CD4-positive, CD25-positive, alpha-beta regulatory T cell (primary cell): ENCODE measurements at places on chromosomes 3 and 15. TPM values are rescaled to one million over a fixed set of nuclear protein-coding genes. Genes with fewer than 3 reads are reported as not detected.

The RTP1 gene
- not detected for polyA plus RNA-seq

GRCh38 chr3:124258057-124258500, 266.2 kb upstream of the ROPN1 start:
- H3K4me3 ChIP-seq, result no peak overlapping the region
- DNase-seq, result no peak
- H3K36me3 ChIP-seq, result no peaks in the 10 kb centered on the region

DNA sequence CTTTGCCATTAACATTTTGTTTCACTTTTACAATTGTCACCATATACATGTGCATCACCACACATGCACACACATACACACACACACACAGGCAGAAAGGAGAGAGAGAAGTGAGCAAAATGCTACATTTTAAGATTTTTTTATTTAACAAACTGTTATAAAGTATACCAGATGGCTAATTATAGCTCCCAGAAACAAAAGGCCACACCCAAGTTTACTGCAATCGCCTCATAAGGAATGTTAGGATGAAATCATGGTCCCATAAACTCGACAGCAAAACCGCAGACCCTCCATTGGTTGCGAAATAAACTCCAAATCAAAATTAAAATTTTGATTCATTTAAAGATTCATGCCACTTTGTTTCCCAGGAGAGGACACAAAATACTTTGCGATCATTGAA, 16.1 kb upstream of the C15orf61 start:
- H3K4me3 ChIP-seq, result no peak overlapping the region
- no peaks in the 10 kb centered on the region for H3K36me3 ChIP-seq
- no peaks in the 10 kb centered on the region for H3K27me3 ChIP-seq
- no peaks in the 10 kb centered on the region for H3K4me1 ChIP-seq
- no peak overlapping the region for H3K27ac ChIP-seq

- H3K36me3 ChIP-seq, result no peaks in the 10 kb centered on the region
- H3K4me3 ChIP-seq, result no peak overlapping the region
- H3K27me3 ChIP-seq, result no peaks in the 10 kb centered on the region
- no peak overlapping the region for H3K27ac ChIP-seq
Observed at GRCh38 chr15:52445954-52446353, 82.7 kb downstream of the MYO5A start.

GRCh38 chr15:89756897-89757296, 5.8 kb upstream of the MESP1 start:
- H3K4me3 ChIP-seq, result no peak overlapping the region
- H3K4me1 ChIP-seq, result no peaks in the 10 kb centered on the region
- DNase-seq, result no peak
- peaks cover 2% of the 10 kb centered on the region for H3K27me3 ChIP-seq

DNA sequence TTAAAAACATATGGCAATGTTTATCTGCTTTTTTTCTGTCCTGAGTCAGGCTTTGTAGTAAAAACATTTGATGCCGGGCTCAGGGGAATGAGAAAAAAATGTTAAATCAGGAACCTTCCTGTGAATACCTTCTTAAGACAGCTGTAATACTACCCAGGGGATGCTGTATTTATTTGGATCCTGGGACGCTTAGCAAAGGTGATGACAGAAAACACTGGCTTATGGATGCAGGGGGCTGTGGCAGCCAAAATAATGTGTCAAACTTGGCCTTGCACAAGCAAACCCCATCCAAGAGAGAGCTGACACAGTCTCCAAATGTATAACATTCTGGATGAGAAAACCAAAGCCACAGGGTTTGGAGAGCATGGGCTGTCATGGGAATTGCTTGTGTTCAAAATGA, 438.2 kb upstream of the PROK2 start:
- no peak for DNase-seq
- H3K27me3 ChIP-seq, result no peaks in the 10 kb centered on the region
- no peak overlapping the region for H3K27ac ChIP-seq
- H3K4me3 ChIP-seq, result no peak overlapping the region
- H3K36me3 ChIP-seq, result no peaks in the 10 kb centered on the region

- no peaks in the 10 kb centered on the region for H3K4me1 ChIP-seq
- no peak for DNase-seq
- H3K27ac ChIP-seq, result no peak overlapping the region
- peaks cover 4% of the 10 kb centered on the region for H3K27me3 ChIP-seq
- H3K36me3 ChIP-seq, result no peaks in the 10 kb centered on the region
- H3K4me3 ChIP-seq, result no peak overlapping the region
Observed at GRCh38 chr15:67396114-67396513, 124.8 kb upstream of the C15orf61 start.

DNA sequence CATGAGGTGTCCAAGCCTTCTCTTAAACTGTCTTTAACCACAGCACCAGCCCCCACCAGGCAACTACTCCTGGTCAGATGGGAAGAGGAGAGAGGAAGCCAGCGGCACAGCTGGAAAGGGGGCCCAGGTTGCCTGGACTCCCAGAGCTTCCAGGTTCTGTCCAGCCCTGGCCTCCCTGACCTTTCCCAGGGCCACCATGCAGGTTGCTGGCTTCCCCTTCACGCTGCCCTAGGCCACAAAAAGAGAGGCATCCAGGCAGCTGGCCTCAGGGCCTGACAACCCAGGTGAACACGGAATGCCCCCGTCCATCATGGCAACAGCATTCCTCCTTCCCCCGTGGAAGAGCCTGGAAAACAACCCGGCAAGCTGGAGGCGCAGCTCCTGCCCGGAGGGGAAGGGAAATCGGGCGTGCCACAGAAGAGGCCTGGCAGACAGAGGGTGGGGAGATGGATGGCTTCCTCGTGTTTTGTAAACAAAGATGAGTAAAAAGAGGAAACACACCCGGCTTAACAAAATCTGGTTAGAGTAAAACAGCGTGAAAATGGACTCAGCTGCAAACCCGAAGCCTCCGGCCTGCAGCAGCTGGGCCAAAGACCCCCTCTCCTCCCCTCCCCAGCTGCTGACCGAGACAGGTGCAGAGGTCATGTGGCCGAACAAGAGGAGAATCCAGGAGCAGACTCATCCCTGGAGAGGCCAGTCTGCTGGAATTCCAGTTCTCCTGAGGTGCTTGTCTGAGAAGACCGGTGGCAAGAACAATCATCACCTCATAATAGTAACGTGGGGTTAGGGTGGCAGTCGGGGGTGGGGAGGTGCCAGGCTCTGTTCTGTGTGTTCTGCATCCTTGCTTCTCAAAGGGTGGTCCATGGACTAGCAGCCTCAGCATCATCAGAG, 15.5 kb downstream of the BMF start:
- H3K27me3 ChIP-seq, result no peaks in the 10 kb centered on the region
- peaks cover 6% of the 10 kb centered on the region for H3K4me1 ChIP-seq
- no peaks in the 10 kb centered on the region for H3K36me3 ChIP-seq
- no peak for DNase-seq

DNA sequence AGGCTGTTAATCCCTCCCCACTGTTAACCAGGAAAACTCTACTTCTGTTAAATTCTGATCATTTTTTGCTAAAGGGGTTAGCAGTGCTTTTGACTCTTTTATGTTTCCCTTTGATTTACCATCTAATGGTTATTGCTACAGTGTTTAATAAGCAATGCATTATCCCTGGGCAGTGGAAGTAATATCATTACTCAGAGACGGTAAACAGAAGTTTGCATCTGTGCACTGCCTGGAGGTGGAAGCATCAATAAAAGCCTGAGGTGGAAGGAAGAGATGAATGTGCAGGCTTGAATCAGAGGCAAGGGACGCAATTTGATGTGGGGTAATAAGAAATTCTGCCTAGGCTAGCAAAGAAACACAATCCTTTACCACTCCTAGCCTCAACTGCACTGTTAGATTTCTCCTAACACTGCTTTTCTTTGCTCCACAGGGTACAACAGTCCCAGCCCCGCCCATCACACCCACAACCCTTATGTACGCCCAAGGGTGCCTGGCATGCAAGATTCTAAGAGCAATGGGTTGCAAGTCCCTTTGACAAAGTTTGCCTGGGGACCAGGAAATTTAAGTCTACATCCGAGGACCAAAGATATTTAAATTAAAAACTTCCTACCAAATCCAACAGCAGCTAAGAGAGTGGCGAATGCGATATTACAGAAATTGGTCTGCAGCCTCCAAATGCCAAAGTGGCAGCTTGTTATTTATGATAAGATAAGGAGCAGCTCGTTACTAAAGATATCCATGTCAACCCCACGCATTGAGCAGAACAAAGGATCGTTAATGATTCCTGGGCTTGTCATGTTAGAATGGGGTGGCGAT, 261.4 kb downstream of the FHIT start:
- DNase-seq, result no peak
- H3K27ac ChIP-seq, result no peak overlapping the region
- no peaks in the 10 kb centered on the region for H3K4me1 ChIP-seq

- no peaks in the 10 kb centered on the region for H3K36me3 ChIP-seq
- H3K4me3 ChIP-seq, result peak overlapping the region; percentile 76
- no peak overlapping the region for H3K27ac ChIP-seq
- peaks cover 8% of the 10 kb centered on the region for H3K27me3 ChIP-seq
- peaks cover 11% of the 10 kb centered on the region for H3K4me1 ChIP-seq
Observed at GRCh38 chr3:112333381-112334317, 693 bp downstream of the CD200 start.

GRCh38 chr3:4950948-4951347, 28.3 kb upstream of the BHLHE40 start:
- H3K36me3 ChIP-seq, result no peaks in the 10 kb centered on the region
- no peak for DNase-seq
- H3K4me1 ChIP-seq, result no peaks in the 10 kb centered on the region
- no peak overlapping the region for H3K27ac ChIP-seq
- no peak overlapping the region for H3K4me3 ChIP-seq

The SLC51A gene
- polyA plus RNA-seq, result 0.79 TPM

GRCh38 chr15:57108296-57108695, 189.9 kb downstream of the TCF12 start:
- H3K4me1 ChIP-seq, result no peaks in the 10 kb centered on the region
- DNase-seq, result no peak
- no peak overlapping the region for H3K4me3 ChIP-seq
- H3K27ac ChIP-seq, result no peak overlapping the region
- H3K27me3 ChIP-seq, result no peaks in the 10 kb centered on the region
- H3K36me3 ChIP-seq, result no peaks in the 10 kb centered on the region

GRCh38 chr3:134487406-134487805, 1.5 kb downstream of the CEP63 start:
- peak overlapping the region; percentile 92 for H3K27ac ChIP-seq
- no peaks in the 10 kb centered on the region for H3K27me3 ChIP-seq
- peak; percentile 54 for DNase-seq
- peaks cover 41% of the 10 kb centered on the region for H3K4me1 ChIP-seq

GRCh38 chr3:41204369-41204768, 5.1 kb downstream of the CTNNB1 start:
- H3K4me3 ChIP-seq, result peak overlapping the region; percentile 89
- H3K36me3 ChIP-seq, result no peaks in the 10 kb centered on the region
- H3K4me1 ChIP-seq, result peaks cover 67% of the 10 kb centered on the region

DNA sequence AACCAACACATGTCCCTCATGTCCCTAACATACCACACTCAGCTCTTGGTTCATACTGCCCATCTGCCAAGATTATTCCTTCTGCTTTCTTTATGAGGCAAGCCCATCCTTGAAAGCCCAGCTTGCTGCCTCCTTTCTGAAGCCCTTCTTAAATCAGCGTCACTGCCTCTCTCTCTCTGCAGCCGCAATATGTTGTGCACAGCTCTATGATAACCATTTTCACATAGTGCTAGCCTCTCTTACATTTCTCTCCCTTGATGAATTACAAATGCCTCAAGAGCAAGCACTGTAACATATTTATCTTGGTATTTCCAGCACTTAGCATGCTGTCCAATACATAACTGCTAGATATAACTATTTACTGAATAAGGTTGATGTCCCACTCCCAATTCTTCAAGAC, 86.5 kb downstream of the TNIK start:
- no peak overlapping the region for H3K27ac ChIP-seq
- H3K4me1 ChIP-seq, result peaks cover 30% of the 10 kb centered on the region
- no peak for DNase-seq
- no peaks in the 10 kb centered on the region for H3K27me3 ChIP-seq
- H3K36me3 ChIP-seq, result peaks cover 7% of the 10 kb centered on the region

GRCh38 chr3:124964387-124964786, 29.8 kb upstream of the MUC13 start:
- no peaks in the 10 kb centered on the region for H3K4me1 ChIP-seq
- H3K27ac ChIP-seq, result no peak overlapping the region
- H3K27me3 ChIP-seq, result no peaks in the 10 kb centered on the region
- DNase-seq, result no peak
- no peak overlapping the region for H3K4me3 ChIP-seq
- H3K36me3 ChIP-seq, result peaks cover 4% of the 10 kb centered on the region

The FAN1 gene
- polyA plus RNA-seq, result 6.0 TPM

GRCh38 chr3:172707030-172707429, 3.8 kb downstream of the NCEH1 start:
- H3K27ac ChIP-seq, result no peak overlapping the region
- H3K27me3 ChIP-seq, result no peaks in the 10 kb centered on the region
- peaks cover 15% of the 10 kb centered on the region for H3K4me1 ChIP-seq
- DNase-seq, result no peak

DNA sequence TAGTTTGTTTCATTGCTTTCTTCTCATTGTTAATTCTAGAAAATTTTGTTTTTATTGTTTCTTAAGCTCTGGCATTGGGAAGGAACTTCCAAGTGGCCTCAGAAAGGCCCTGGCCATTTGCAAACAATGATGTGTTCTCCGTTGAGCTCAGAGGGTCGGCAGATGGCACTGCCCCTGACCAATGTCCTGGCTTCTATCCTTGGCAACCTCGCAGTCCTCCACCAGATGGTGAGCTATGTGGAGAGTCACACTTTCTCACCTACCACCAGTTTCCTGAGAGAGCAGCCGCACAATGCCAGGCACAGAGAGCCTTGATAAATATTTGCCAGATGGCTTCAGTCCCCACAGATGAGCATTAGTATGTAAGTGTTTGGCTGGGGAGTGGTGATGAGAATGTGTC, 343.7 kb downstream of the EPHB1 start:
- H3K4me3 ChIP-seq, result no peak overlapping the region
- H3K4me1 ChIP-seq, result no peaks in the 10 kb centered on the region
- H3K36me3 ChIP-seq, result no peaks in the 10 kb centered on the region
- H3K27me3 ChIP-seq, result no peaks in the 10 kb centered on the region
- no peak for DNase-seq

- no peaks in the 10 kb centered on the region for H3K36me3 ChIP-seq
- no peak for DNase-seq
- H3K4me1 ChIP-seq, result no peaks in the 10 kb centered on the region
- peaks cover 5% of the 10 kb centered on the region for H3K27me3 ChIP-seq
- no peak overlapping the region for H3K4me3 ChIP-seq
Observed at GRCh38 chr15:51226576-51227210, 111.7 kb downstream of the CYP19A1 start.

The ZNF660 gene
- not detected for polyA plus RNA-seq

The SLC25A20 gene
- 28.6 TPM for polyA plus RNA-seq

- H3K4me1 ChIP-seq, result peaks cover 3% of the 10 kb centered on the region
- no peak overlapping the region for H3K27ac ChIP-seq
- no peak overlapping the region for H3K4me3 ChIP-seq
- no peaks in the 10 kb centered on the region for H3K36me3 ChIP-seq
- peaks cover 2% of the 10 kb centered on the region for H3K27me3 ChIP-seq
- no peak for DNase-seq
Observed at GRCh38 chr3:156559321-156559720, 4.4 kb upstream of the SSR3 start.

The IL17RD gene
- not detected for polyA plus RNA-seq

The GOLGA8R gene
- 0.08 TPM for polyA plus RNA-seq

- no peaks in the 10 kb centered on the region for H3K27me3 ChIP-seq
- no peak for DNase-seq
- no peak overlapping the region for H3K27ac ChIP-seq
- H3K4me3 ChIP-seq, result no peak overlapping the region
- H3K36me3 ChIP-seq, result no peaks in the 10 kb centered on the region
- no peaks in the 10 kb centered on the region for H3K4me1 ChIP-seq
Observed at GRCh38 chr3:186923241-186923640, 7.1 kb upstream of the ST6GAL1 start.
